ENCODE measurements at places on chromosomes 6 and 20.

DNA sequence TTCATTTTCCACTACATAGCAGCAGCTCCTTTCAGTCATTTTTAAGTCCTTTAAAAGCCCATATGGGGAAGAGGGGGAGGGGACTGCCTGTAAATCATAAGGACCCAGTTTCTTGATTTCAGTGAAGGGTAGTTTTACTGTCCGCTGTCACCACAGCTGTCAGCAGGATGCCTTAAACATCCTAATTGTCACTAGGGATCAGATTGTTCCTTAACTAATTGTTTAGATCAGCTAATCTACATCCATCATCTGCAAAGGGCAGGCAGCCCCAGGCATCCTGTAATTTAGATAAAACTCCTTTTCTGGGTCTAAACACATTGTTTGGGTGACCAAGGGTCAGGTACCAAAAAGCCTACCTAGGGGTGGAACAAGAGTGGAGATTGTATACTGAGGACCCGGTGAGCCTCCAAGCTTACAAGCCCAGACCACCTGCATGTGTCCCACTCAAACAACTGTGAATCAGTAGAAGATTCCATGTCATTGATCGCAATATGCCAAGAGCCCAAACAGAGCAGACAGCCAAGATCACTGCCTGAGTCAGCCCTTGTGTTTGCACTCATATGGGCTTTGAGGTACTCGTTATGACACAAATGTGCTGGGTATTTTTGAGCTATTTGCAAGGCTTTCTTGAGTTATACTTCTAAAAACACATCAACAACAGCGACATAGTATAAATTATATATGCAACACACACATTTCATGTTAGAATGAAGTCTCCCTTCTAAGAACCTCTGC lies 198.7 kb upstream of the CEP162 start:
- no peak for DNase-seq

DNA sequence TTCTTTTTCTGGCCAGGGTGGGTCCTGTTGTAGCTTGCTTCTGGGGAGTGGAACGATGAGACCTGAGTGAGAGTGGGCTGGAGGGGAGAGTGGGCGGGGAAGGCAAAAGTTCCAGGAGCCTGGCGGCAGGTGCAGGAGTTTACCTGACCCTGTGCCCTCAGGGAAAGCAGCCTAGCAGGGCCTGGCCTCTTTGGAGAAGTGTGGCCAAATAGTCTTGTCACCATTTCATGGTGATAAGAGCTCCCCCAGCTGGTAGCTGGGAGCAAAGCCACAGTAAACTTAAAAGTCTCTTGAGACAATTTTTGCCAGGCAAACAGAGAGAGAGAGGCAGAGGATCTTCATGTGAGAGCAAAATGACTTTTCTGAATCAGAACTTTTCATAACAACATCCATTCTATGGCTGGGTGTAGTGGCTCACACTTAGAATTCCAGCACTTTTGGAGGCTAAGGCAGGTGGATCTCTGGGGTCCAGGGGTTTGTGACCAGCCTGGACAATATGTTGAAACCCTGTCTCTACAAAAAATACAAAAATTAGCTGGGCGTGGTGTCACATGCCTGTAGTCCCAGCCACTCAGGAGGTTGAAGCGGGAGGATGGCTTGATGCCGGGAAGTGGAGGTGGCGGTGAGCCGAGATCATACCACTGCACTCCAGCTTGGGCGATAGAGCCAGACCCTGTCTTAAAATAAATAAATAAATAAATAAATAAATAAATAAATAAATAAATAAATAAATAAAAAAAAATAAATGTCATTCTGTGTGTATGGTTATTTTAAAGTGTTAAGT lies 161.8 kb upstream of the SCGN start:
- peak; percentile 77 for DNase-seq

DNA sequence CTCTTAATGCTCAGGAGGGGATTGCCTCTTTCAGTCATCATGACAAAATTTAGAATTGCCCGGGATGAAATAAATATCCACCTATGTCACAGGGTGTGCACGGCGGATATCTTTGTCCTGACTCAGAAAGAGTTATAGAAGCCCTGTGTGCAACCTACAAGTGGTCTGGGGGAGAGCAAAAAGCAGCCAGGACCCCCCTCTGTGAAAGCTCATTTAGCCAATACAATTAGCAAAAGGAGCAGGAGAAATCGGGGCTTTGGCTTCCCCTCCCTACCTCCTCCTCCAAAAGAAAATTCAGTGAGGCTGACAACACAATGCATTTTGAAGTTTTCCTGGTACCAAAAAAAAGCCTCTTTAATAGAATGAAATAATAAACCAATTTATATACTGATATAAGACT lies 21.8 kb downstream of the FOXA2 start:
- DNase-seq = no peak

GRCh38 chr6:135037541-135037940 lies 17.1 kb downstream of the HBS1L start:
- no peak for DNase-seq

GRCh38 chr6:139472351-139473015 lies 98.0 kb upstream of the CITED2 start:
- DNase-seq = no peak

Data from bronchial epithelial cell (primary cell).